CMK (cell line): ENCODE measurements at places on chromosomes 5 and 9.

GRCh38 chr5:143044265-143044664 lies 274.1 kb downstream of the ARHGAP26 start:
- no peak for DNase-seq

DNA sequence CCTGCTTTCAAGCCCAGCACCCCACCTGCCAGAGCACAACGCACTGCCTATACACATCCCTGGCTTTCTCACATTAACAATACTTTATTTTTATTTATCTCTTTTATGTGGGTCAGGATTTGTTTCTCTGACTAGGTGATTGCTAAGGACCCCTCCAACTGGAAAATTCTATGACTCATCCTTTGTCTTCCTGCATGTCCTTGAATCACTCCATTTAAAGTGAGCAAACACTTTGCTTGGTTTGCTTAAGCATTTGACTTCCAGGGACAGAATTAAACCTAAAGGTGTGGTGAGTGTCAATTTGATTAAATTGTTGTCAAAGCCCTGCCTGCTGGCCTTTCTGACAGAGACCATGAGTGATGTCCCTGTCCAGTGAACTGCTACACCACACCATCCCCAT lies 536.5 kb upstream of the BRINP1 start:
- DNase-seq = no peak

GRCh38 chr5:34817558-34818351 lies 21.2 kb upstream of the TTC23L start:
- DNase-seq = no peak

- no peak for DNase-seq
Observed at GRCh38 chr5:150411245-150411979, 1.3 kb downstream of the CD74 start.

DNA sequence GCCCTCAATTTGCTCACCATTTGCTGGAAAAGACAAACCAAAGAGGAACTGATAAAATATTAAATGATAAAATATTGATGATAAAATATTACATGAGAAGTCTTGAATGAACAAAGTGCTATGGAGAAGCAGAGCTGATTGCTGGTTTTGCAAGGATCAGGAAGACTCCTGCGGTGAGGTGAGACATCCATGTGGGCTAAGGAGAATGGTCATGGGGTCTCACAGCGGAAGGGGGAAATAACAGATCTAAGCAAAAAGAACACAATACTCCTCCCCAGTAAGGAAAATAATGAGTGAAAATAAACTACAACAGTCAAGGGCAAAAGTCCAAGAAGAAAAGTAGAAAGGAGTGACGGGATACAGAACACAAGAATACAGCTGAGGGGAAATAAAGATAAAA lies 146.8 kb downstream of the LURAP1L start:
- DNase-seq = no peak
